ENCODE measurements at places on chromosomes 13 and 19. TPM values are rescaled to one million over a fixed set of nuclear protein-coding genes. Genes with fewer than 3 reads are reported as not detected.
A peak's percentile ranks its signal among the peaks of the same experiment; 100 is the strongest.

DNA sequence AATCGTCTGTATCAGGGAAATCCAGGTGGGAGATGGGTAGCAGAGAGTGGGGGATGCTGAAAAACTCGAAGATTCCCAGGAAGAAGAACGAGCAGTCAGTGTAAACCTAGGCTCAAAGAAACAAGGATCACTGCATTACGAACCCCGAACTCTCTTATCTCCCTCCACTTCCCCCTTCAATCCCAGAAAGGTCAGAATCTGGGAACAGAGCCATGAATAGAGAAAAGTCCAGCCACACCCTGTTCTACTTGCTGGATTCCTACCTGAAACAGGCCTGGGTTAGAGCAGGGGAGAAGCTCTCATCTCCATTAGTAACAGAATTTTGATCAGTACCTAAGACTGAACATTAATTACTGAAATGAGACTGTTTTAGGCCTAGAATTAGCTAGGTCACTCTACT is 24.4 kb downstream of the EPSTI1 start:
- no peak for DNase-seq

DNA sequence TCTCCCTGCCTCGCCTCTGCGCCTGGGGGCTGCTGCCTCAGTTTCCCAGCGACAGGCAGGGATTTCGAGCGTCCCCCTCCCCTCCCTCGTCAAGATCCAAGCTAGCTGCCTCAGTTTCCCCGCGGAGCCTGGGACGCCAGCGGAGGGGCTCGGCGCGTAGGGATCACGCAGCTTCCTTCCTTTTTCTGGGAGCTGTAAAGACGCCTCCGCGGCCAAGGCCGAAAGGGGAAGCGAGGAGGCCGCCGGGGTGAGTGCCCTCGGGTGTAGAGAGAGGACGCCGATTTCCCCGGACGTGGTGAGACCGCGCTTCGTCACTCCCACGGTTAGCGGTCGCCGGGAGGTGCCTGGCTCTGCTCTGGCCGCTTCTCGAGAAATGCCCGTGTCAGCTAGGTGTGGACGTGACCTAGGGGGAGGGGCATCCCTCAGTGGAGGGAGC is 722 bp upstream of the ICAM1 start:
- peak; percentile 64 for DNase-seq

- DNase-seq = peak; percentile 87
These were observed 937 bp upstream of the SPRY2 start for GRCh38 chr13:80341756-80342370.

- peak; percentile 88 for DNase-seq
These were observed 91.3 kb downstream of the UQCRFS1 start for GRCh38 chr19:29121684-29122083.

Gene CSNK1G2
- total RNA-seq = 116 TPM

GRCh38 chr19:42123765-42124164 is 8.5 kb downstream of the POU2F2 start:
- DNase-seq = no peak

Gene MEF2B
- 1.6 TPM for total RNA-seq

GRCh38 chr19:19336597-19336996 is 16.0 kb downstream of the MAU2 start:
- DNase-seq = no peak

DNA sequence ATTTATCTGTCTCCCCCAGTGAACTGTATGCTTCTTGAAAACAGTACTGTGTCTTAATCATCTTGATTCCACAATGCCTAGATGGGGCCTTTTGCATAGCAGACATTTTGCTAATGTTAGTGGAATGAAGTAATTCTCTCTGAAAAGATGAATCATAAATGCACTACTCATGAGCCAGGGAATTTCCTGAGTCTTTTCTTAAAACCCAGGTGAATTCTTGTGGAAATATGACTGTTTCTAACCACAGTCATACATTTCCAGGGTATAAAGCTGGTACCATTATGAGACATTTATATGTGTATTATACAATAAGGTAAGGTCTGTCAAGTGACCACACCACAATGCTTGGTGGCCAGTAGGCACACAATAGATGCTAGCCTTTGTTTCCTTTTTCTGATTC is 5.5 kb upstream of the KCTD4 start:
- DNase-seq = no peak

Gene WASF3
- 20.5 TPM for total RNA-seq

- DNase-seq = no peak
These were observed 1786.8 kb downstream of the SLITRK5 start for GRCh38 chr13:89457977-89458376.

DNA sequence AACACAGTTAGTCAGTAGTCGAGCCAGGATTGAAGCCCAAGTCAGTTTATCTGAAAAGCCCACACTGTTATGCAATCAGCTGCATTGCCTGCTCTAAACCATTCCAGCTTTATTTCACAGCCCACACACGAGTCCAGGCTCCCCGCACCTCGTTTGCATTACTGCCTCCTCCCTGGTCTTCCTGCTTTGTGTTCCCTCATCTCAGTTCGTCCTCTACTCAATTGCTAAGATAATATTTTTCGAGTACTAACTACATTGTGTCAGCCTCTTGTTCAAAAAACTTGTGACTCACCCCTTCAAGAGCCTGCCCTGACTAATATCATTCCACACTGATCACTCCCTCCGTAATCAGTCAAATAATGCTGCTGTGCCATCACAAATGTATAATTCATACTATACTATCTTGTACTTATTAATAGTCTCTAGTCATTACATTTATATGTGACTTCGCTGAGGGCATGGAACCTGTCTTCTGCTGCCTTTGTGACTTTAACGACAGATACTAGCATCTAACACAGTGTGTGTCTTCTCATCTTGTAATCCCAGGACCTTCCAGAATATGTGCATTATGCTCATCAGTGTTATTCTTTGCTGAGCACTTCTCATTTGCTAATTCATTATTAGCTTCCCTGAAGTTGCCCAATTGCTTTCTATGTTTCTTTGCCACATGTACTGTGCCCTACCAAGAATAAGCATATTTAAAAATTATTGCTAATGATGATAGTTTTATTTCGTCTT is 26.2 kb upstream of the WDFY2 start:
- DNase-seq = no peak

Gene FCGBP
- 0.59 TPM for total RNA-seq

- no peak for DNase-seq
These were observed 504.9 kb downstream of the FGF9 start for GRCh38 chr13:22175815-22176214.

Gene ZNF256
- total RNA-seq = 9.4 TPM

DNA sequence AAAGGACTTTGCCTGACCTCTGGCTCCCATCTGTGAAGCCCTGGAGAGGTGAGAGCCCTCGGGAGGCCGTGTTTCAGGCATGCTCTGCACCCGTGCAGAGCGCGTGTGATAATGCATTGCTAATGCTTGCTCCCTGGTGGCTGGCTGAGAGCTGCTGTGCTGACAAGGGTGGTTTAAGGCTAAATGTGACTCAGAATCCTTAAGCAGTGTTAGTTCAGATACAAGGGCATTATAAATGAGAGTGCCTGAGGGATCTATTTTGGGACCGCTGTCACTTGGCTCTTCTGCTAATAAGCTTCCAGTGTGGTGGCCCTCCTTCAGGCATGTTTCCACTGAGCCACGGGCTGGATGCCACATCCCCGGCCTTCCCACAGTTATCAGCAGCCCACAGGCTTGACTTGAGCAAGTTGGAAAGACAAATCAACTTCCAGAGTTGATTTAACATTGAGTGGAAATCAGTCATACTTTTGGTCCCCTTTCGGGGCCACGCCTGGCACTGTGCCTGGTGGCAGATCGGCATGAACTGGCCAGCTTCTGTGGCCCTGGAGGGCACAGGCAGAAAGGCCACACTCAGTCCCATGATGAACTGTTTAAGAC is 17.0 kb downstream of the ALOX5AP start:
- no peak for DNase-seq

DNA sequence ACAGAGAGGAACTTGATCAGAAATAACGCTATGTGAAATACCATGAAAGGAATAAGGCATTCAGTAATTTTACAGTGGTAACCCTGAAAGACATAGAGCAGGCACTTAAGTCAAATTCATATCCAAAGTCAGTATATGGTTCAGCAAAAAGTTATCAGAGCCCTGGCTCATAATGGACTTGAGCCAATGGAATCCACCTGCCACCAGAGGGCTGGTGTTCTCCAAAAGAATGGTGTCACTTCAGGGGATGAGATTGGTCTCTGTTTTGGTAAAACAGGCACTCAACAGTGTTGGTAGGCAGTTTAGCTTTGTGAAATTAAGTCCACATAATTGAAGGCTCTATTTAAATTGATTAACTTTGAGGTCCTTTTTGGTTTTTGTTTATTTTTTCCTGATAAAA is 93.9 kb downstream of the LIG4 start:
- DNase-seq = no peak

DNA sequence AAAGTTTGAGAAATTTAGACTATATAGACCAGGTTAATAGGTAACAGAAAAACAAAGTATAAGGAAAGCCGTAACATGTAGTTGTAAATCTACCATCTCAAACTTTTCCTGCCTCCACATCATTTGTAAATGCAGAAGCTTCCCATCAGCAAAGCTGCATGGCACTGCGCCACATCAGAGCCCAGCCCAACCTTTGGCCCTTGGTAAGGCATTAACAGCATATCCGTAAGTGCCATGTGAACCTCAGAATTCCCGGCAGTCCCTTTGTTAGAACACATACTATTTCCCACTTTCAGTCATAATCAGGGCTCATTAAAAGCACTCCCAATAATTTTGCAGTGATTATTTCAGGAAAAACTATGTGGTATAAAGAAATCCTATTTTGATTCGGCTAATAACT is 51.6 kb downstream of the MPHOSPH8 start:
- no peak for DNase-seq

DNA sequence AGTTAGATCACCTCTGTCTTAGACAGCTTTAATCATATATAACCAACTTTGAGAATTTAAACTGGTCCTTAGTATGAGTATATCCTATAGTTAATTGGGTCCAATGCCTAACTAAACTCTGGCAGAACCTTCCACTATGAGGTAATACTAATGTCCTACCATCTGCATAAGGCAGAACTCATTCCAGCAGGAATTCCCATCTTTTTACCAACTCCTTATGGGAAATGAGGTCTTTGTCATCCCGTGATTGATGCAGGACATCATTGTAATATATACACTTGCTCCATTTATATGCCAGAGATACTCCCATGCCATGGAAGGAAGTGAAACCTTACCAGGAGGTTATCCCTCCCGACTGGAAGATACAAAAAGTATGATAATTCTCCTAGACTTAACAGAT is 2.8 kb downstream of the KCTD4 start:
- no peak for DNase-seq

Gene ZNF723
- not detected for total RNA-seq

Gene AP1M1
- total RNA-seq = 27.8 TPM

- DNase-seq = no peak
These were observed 966.3 kb downstream of the DIAPH3 start for GRCh38 chr13:59197397-59197796.

DNA sequence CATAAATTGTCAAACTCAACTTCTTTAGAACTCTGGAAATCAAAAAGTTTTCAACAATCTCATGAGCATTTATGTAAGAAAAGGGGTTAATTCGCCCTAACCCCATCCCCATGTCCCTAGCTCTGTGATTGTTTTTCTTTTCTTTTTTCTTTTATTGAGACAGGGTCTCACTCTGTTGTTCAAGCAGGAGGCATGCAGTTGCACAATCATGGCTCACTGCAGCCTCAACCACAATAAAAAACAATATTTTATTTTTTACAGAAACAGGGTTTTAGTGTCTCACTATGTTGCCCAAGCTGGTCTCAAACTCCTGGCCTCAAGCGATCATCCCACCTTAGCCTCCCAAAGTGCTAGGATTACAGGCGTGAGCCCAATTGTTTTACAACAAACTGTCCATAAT is 16.7 kb downstream of the VWA8 start:
- DNase-seq = no peak

- peak; percentile 89 for DNase-seq
These were observed 18.2 kb upstream of the IGFL1 start for GRCh38 chr19:46211201-46211881.

Gene CCDC106
- 17.1 TPM for total RNA-seq

- DNase-seq = no peak
These were observed 8.1 kb downstream of the RPS9 start for GRCh38 chr19:54208784-54209057.

DNA sequence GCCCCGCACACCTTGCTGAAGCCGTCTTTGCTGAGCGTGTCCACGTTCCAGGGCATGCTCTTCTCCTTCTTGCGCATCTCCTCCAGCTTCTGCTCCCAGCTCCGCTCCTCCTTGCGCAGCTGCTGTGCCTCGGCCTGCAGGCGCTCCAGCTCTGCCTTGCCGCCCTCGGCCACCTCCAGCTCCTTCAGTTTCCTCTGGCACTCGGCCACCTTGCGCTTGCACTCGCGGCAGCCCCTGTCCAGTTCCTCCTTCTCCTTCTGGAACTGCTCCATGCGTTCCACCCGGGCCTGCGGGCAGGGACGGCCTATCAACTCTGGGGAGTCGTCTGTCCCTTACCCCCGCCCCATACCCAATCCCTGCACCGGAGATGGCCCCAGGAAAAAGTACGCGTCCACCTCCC is 7.4 kb downstream of the CDC37 start:
- no peak for DNase-seq

DNA sequence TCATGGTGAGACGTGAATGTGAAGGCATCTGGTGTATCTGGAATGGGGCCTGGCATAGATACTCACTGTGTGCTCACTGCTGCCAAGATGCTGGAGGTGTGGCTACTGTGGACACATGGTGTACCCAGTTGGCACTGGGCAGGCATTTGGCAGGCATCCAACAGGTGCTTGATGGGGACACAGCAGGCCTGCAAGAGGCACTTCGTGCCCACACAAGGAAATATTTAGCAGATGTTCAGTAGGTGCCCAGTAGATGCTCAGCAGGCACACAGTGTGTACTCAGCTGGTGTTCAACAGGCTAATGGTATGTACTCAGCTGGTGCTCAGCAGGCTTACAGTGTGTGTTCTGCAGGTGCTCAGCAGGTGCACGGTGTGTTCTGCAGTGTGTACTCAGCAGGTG is 14.2 kb downstream of the CRTC1 start:
- DNase-seq = no peak

DNA sequence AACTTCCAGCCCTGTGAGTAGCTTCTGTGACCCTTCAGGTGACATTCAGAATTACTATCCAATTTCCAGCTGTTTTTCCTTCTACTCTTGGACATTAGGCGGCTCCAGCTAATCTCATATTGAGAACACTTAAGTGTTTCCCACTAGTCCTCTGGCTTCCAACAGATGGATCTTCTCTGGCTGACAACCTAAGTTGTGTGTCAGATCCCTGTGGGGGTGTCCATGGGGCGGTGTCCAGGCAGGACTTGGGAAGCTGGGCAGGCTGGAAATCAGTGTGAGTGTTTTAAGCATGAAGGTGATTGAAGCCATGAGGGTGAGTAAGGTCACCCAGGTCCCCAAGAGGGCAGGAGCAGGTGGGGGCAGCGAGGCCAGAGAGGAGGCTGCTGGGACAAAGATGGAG is 10.1 kb downstream of the CNOT3 start:
- DNase-seq = no peak

Gene JAK3
- total RNA-seq = 3.2 TPM
